ENCODE measurements at places on chromosomes 7 and 10.

GRCh38 chr10:97174941-97175340 lies 10.8 kb downstream of the SLIT1 start:
- DNase-seq, result no peak

DNA sequence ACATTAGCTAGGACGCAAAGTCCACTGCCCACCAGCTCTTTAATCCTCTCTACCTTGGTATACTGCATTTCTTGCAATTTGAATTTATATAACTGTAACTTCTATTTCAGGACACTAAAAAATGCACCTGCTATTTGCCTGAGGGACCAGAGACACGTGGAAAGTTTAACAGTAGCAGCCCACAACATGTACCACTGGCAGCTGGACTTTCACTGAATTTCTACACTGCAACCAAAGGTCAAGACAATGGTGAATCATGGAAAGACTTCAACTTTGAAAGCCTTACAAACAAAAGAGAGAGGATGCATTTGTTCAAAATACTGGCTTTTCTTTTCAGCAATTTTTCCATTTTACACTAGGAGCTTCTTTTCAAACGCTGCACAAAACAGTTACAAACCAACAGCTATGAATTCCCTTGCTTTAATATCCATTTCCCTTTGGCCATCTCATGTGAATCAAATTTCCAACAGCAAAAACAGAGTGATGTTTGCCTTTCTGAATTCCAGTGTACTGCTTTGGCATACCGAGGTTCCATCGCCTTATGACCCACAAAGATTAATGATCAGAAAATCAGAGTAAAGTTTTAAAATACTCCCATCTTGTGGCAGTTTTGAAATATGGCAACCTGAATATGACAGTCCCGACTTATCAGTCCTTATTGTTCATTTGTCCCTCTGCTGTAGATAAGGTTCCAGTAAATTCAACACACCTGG lies 29.9 kb upstream of the HNRNPH3 start:
- DNase-seq, result peak; percentile 69

DNA sequence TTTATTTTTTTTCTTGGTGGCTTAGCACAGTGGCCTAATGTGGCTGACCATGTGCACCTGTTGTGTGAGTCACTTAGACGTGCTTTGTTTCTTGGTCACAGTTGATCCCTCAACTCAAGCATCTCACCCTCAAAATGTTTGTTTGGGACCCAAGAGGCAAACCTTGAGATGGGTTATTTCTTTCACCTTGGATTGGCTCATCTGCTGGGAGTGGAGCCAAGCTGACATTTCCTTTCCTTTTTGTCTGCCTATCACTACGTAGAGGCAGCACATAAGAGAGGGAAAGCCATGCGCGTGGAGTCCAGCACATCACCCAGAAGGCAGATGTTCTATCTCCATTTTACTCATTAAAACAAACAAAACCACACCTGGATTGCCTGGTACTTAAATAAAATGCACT lies 6.4 kb upstream of the PRKCQ start:
- no peak for DNase-seq

- DNase-seq, result no peak
Observed at GRCh38 chr10:124160176-124160575, 66.8 kb upstream of the CHST15 start.

- no peak for DNase-seq
Observed at GRCh38 chr10:102157224-102157623, 5.0 kb downstream of the NOLC1 start.

Data from AG20443 (cell line).